ENCODE measurements at places on chromosomes 7 and 10.

- no peak for DNase-seq
Observed at GRCh38 chr7:120060281-120060680, 212.7 kb upstream of the KCND2 start.

DNA sequence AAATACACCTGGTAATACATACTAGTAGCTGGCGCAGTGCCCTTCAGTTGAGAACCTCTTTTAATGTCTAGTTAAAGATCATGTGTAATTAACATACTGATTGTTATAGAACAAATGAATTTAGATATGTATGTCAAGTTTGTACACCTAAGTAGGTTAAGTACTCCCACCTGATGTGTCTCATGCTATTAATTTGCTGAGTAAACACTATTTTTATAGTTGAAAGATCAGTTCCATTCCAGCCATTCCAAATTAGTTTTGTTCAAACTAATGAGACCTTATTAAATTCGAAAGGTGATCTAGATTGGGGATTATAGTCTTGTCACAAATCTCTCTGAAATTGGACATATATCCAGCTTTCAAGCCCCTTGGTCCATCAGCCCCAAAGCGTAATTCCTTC lies 710.0 kb downstream of the LRMDA start:
- DNase-seq: peak; percentile 10

- no peak for DNase-seq
Observed at GRCh38 chr10:18423058-18423637, 228.2 kb downstream of the NSUN6 start.

GRCh38 chr10:95133016-95133752 lies 60.9 kb upstream of the ACSM6 start:
- peak; percentile 38 for DNase-seq

- no peak for DNase-seq
Observed at GRCh38 chr7:40133561-40134427, 628 bp downstream of the MPLKIP start.

DNA sequence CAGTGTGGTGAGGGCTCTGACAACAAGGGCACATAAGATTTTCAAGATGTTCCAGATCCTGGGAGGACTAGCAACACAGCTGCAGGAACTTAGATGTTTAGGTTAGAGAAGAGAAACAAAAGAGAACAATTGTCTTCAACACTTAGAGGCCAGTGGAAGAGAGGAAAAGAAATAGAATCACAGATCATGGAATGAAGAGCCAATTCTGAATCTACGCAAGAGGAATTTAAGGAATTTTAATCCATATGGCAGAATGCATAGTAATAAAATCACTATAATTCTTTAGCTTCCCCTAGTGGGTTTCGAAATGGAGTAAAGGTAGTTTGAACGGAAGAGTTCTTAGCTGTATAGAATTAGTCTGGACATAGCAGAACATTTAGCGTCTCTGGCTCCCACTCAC lies 114.6 kb upstream of the LRRTM3 start:
- DNase-seq: no peak

- DNase-seq: no peak
Observed at GRCh38 chr10:117720931-117721835, 178.6 kb downstream of the EMX2 start.

DNA sequence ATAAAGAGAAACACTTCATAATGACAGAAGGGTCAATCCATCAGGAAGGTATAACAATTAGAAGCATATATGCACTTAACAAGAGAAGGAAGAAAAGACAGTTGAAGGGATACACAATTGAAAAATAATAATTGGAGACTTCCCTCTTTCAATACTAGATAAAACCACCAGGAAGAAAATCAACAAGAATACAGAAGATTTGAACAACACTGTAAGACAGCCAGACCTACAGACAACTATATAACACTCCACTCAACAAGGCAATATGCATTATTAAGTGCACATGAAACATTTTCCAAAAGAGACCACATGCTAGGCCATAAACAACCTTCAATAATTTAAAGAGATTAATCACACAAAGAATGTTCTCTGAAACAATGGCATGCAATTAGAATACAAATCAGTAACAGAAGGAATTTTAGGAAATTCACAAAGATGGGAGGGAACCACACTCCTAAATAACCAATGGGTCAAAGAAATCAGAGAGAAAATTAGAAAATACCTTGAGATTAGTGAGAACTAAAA lies 35.1 kb downstream of the ZNF438 start:
- DNase-seq: no peak

GRCh38 chr7:18317941-18318340 lies 177.6 kb upstream of the HDAC9 start:
- DNase-seq: no peak

GRCh38 chr7:153385502-153385901 lies 626.0 kb downstream of the ACTR3B start:
- no peak for DNase-seq

DNA sequence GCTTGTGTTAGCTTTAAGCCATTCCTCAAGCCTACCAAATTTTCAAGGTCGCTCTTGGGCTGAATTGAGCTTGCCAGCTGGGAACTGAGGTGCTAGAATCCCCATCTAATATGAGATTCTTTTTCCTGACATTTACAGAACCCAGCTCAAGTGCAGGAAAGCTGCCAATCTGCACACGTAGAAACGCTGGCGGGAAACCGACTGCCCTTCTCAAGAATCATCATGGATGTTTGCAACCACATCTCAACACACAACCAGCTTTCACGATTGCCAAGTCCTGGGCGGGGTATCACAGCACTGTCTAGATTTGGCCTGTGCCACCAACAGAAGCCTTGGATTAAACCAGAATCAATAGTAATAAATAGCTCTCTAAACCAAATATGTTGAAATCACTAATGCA lies 203.7 kb downstream of the DIP2C start:
- no peak for DNase-seq

DNA sequence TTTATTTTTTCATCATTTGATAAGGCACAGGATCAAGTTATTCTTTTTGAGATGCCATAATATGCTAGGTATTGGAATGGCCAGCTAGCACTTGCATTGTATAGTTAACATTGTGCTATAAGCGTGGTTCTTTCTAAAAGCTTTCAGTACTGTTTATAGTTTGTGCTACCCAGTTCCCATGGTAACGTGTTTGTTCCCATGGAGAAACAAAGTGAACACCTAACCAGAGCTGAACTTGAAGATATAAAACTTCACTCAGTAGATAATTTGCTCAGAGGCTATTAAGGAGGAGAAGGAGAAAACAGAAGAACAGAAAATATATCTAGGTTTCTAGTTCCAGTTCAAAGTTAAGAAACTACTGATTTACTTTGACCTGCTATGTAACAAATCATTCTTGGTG lies 23.6 kb upstream of the ITGB8 start:
- no peak for DNase-seq

- DNase-seq: peak; percentile 18
Observed at GRCh38 chr10:14093730-14094484, 236.8 kb downstream of the FRMD4A start.

- no peak for DNase-seq
Observed at GRCh38 chr7:4067476-4067760, 614.7 kb upstream of the FOXK1 start.

- no peak for DNase-seq
Observed at GRCh38 chr7:78499283-78499682, 700.7 kb downstream of the PHTF2 start.

- DNase-seq: no peak
Observed at GRCh38 chr7:3431306-3431705, 130.3 kb downstream of the SDK1 start.

GRCh38 chr7:90461219-90461618 lies 8.2 kb upstream of the PTTG1IP2 start:
- no peak for DNase-seq

GRCh38 chr7:100675581-100676350 lies 2.2 kb downstream of the GNB2 start:
- peak; percentile 44 for DNase-seq

DNA sequence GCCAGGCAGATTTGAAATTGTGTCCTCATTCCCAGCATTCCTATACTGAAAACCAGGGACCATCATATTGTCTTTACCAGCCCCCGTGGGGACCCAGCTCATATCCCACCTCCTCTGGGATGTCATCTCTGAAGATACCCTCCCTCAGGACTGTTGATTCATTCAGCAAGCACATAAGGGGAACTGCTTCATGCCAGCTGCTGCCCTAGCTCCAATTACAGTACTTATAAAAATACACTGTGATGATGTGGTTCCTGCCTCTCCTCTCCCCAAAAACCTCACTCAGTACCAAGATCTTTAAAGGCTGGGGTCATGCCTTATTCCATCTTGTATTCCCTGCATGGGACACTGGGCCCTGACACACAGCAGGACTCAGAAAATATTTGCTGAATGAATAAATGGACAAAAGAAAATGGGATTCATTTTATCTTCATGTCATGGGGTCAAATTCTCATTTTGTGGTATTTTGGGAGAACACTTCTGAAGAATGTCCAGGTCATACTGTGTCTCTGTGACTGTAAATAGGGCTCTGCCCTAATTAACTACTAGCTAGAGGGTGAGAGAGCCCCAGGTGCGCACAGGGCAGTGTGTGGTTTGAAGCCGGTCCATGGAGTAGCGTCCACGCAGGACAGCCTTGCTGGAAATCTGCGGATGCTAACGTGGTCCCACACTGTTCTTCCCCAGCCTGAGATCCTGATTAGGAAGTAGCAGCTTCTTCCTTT lies 29.0 kb upstream of the DAGLB start:
- no peak for DNase-seq

GRCh38 chr7:134636008-134636449 lies 10.6 kb upstream of the BPGM start:
- DNase-seq: no peak

DNA sequence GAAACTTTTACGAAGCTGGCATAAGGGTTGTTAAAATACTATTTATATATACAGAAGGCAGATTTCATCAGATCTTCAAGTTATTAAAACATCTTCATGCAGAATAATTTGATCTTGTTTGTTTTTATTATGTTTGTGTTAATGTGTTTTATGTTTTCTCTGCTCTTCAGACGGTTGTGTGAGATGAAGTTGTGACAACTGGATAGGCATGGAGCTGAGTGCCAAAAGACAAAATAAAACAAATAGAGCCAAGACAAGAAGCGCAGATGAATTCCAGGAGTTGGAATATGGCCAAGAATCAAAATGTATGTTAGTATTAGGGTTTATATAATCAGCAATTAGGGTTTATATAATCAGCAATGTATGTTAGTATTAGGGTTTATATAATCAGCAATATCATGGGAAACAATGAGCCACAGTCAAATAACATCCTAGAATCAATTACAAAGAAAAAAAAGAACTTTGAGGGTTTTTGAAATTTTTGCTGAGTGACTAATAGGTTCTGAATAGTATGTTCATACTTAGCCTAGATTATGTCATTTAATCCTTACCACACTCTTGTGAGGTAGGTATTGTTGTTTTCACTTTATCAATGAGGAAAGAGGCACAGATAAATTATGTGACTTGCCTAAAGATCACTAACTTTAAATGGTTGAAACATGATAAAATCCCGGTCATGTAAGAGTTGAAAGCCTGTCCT lies 488.0 kb upstream of the STEAP1 start:
- DNase-seq: no peak

DNA sequence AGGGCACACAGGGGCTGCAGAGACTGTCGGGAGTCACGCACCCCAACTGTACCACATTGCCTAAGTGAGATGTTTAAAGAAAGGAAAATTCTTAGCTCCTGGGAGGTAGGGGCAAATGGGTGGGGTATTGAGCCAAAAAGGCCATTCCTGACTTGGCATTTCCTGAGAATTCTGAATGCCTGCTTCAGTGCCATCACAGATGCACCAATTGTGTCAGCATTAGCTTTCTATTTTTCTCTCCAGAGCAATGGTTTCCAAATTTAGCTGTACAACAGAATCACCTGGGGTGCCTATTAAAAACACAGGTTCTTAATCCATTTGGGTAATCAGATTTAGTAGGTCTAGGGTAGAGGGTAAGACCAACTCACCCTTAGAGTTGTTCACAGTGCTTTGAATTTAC lies 43.1 kb downstream of the LSMEM1 start:
- no peak for DNase-seq

GRCh38 chr7:4216016-4216415 lies 466.1 kb upstream of the FOXK1 start:
- no peak for DNase-seq

- DNase-seq: no peak
Observed at GRCh38 chr10:132237871-132238270, 51.1 kb downstream of the DPYSL4 start.

- no peak for DNase-seq
Observed at GRCh38 chr10:97312897-97313296, 6.2 kb upstream of the FRAT1 start.

DNA sequence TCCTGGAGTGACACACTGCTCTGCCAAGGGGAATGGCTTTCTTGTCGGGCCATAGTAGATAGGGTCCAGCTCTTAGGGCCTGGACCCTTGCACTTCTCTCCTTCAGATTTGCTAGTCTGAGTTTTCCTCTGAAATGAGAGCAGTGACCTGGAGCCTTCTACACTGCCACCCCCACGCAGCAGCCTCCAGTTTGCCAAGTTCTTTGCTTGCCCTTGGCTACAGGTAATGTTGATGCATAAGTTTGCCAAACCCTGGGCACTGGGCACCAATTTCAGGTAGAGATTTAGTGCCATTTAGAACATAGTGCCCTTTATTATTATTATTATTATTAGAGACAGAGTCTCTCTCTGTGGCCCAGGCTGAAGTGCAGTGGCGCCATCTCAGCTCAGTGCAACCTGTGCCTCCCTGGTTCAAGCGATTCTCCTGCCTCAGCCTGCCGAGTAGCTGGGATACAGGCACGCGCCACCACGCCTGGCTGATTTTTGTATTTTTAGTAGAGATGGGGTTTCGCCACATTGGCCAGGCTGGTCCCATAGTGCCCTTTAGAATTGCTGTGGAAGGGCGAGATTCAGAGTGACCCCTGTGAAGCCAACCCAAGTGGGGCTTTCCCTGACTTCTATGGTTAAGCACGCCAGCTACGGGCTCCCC lies 14.5 kb downstream of the EEPD1 start:
- DNase-seq: no peak

DNA sequence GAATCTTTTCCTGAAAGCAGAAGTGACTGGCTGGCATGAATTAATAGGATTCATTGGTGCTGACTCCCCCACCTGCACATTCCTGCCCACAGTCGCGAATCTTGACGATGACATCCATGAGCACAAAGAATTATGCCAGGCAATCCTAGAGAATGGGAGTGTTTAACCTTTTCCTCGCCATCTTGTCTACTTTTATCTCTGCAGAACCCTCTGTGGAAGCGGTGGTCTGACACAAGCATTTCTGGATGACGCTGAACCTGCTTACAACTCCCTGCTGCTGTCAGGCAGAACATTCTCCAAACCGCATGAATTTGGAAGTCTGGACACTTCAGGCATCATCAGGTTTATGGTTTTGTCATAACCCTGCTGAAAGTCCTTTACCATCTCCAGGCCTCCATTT lies 36.5 kb downstream of the KLF6 start:
- no peak for DNase-seq

- peak; percentile 8 for DNase-seq
Observed at GRCh38 chr10:33336582-33337325, 2.3 kb upstream of the NRP1 start.
